ENCODE measurements at places on chromosomes 5 and 9. TPM values are rescaled to one million over a fixed set of nuclear protein-coding genes. Genes with fewer than 3 reads are reported as not detected.

MED22 gene
- 11.4 TPM for polyA plus RNA-seq

MORN5 gene
- polyA plus RNA-seq, result not detected

WDR31 gene
- 5.8 TPM for polyA plus RNA-seq

GAS1 gene
- polyA plus RNA-seq, result 4.4 TPM

SPATA6L gene
- polyA plus RNA-seq, result 3.4 TPM

NEURL1B gene
- polyA plus RNA-seq, result 17.9 TPM

NDUFB6 gene
- 32.4 TPM for polyA plus RNA-seq

All from adrenal gland (tissue), 19 donors.